ENCODE measurements at places on chromosomes 11 and 22. TPM values are rescaled to one million over a fixed set of nuclear protein-coding genes. Genes with fewer than 3 reads are reported as not detected.

- no peak for DNase-seq
Observed at GRCh38 chr22:41831383-41831782, 1.5 kb upstream of the SREBF2 start.

DNA sequence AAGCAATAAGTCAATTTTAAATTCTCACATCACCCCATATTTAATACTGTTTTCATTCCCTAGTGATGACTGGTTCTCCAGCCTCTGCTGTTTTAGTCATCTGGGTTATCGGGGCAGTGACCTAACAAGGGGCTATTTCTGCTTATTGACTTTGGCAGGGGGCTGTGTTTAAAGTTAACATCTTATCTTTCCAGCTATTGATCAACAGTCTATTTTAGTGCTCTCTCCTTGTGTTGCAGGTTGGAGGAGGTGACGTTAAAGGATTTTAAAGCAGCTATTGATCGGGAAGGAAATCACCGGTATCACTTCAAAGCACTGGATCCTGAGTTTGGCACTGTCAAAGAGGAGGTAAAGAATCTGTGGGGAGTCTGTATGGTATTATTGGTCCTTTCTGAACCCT is 7.7 kb upstream of the DLAT start:
- no peak for DNase-seq

DNA sequence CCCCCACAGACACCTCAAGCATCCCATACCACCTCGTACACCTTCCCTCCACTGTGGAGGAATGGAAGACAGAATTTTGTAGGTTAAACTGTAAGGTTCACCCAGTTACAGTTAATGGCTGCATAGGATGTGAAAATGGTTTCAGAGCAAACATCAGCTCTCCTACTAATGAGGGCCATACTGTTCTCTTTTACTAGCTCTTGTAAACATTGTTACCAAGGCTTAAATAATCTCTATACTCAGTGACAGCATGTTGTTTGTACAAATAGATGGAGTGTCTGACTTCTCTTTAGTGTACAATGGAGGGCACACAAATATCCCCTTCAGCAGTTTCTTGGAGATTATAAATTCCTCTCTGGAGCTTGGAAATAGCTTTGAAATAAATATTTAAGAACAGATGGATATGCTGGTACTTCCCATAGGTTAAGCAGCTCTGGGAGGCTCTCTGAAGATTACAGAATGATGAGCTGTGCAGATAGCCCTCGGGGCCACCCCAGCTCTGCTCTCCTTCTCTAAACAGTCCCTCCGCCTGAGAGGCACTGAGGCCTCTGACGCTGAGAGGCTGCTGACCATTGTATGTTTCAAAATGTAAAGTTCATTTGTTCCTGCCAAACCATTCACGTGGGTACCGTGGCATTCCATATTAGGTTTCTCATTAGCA is 25.7 kb downstream of the TTC12 start:
- no peak for DNase-seq

GRCh38 chr22:17742527-17742902 is 31.8 kb downstream of the BID start:
- peak; percentile 95 for DNase-seq

- peak; percentile 16 for DNase-seq
Observed at GRCh38 chr22:31080164-31080847, 812 bp upstream of the SMTN start.

- no peak for DNase-seq
Observed at GRCh38 chr11:1888811-1889210, 2.9 kb downstream of the PRR33 start.

SLC22A12 gene
- not detected for total RNA-seq

GRCh38 chr11:108818971-108819370 is 154.1 kb downstream of the DDX10 start:
- no peak for DNase-seq

DNA sequence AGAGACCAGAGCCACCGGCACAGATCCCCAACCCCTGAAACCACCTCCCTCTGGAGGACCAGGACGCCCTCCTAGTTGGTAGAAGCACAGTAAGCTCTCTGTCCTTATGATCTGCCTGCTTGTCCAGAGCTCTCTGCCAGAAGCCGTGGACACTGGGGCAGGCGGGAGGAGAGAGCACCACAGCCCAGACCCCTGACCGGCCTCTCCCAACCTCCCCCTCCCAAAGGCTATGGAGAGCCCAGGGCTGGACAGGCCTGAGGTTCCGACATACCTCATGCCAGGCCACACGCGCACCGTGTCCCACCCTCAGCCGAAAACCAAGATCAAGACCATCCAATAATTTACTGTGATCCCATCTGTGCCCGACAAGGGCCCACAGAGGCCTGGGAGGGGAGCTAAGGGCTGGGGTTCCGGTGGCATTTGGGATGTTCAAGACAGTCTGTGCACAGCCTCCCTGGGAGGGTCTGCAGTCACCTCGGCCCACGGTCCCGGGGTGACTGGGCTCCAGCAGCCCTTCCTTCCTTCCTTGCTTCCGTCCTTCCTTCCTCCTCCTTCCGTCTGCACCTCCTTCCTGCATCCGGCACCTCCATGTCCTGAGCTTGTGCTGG is 3.4 kb downstream of the HRAS start:
- no peak for DNase-seq

FAM180B gene
- not detected for total RNA-seq

SLC6A5 gene
- total RNA-seq: not detected
